ENCODE measurements at places on chromosomes 12 and 14.

- H3K36me3 ChIP-seq = no peaks in the 10 kb centered on the region
- H3K4me3 ChIP-seq = no peak overlapping the region
- DNase-seq = no peak
- H3K27me3 ChIP-seq = peaks cover 3% of the 10 kb centered on the region
- no peaks in the 10 kb centered on the region for H3K4me1 ChIP-seq
Measured at GRCh38 chr12:79973801-79974200, 38.9 kb upstream of the PPP1R12A start.

GRCh38 chr12:111767362-111768158 lies 827 bp downstream of the ALDH2 start:
- no peaks in the 10 kb centered on the region for H3K27me3 ChIP-seq
- H3K36me3 ChIP-seq = no peaks in the 10 kb centered on the region
- DNase-seq = no peak
- peak overlapping the region; percentile 66 for H3K4me3 ChIP-seq
- H3K27ac ChIP-seq = peak overlapping the region; percentile 32

- no peak for DNase-seq
- peaks cover 6% of the 10 kb centered on the region for H3K27me3 ChIP-seq
- no peaks in the 10 kb centered on the region for H3K36me3 ChIP-seq
- no peak overlapping the region for H3K4me3 ChIP-seq
Measured at GRCh38 chr12:108204117-108204987, 75.3 kb downstream of the WSCD2 start.

DNA sequence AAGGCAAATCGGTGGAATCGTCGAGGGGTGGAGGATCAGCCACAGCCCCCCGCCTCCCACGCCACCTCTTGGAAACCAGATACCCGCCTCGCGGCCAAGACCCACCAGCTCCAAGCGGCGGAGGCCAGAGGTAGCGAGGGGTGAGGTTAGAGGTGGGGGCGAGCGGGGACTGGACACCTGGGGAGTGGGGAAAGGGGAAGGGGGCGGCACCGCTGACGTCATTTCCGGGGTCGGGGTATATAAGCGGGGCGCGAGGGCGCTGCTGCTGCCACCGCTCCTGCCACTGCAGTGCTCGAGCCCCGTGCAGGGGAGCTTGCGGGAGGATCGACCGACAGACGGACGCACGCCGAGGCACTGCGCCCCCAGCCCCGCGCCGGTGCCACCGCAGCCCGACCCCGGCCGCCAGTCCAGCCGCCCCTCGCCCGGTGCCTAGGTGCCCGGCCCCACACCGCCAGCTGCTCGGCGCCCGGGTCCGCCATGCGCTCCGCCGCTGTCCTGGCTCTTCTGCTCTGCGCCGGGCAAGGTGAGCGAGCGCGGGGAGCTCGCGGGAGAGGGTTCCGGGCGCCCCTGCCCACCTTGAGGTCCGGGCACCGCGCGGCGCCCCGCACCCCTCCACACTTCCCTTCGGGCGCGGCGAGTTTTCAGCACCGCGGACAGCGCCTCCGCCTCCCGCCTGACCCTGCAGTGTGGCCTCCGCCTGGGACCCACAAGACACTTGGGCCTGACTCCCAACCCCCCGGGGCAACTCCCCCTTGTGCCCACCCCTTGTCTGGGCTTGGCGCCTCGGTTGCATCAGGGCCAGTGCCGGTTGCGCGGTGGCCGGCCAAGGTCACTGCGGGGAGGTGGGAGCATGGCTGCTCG lies at the start of gene CHGA:
TSS of gene CHGA (plus strand) at position 268 of the 861 bp plus-strand sequence. CDS start at position 478, 210 bp downstream.
- no peak within 1 kb of the TSS for H3K4me3 ChIP-seq
- no peak for DNase-seq
- no peak within 1 kb of the TSS for H3K27ac ChIP-seq
- no peaks in the 10 kb centered on the region for H3K4me1 ChIP-seq

DNA sequence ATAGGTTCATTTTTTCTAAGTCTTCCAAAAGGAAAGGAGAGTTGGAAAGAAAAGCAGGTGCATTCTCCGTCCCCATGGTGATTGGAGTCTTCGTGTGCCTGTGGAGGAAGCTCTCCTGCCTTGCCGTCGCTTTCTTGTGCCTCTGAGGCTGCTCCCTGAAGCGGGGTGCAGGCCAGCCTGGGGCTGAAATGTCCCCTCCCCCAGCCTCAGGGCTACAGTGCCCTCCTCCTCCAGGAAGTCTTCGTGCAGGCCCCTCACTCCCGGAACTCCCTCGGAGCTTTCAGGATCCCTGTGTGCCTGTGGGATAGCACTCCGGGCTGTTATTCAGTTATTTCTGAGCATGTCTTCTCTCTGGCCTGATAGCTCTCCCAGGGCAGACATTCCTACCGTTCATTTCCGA lies 569.2 kb downstream of the VRK1 start:
- H3K36me3 ChIP-seq = no peaks in the 10 kb centered on the region
- H3K27ac ChIP-seq = no peak overlapping the region
- no peak overlapping the region for H3K4me3 ChIP-seq
- H3K4me1 ChIP-seq = no peaks in the 10 kb centered on the region
- DNase-seq = no peak
- H3K27me3 ChIP-seq = no peaks in the 10 kb centered on the region

GRCh38 chr12:41277100-41277945 lies 89.2 kb downstream of the PDZRN4 start:
- H3K27me3 ChIP-seq = no peaks in the 10 kb centered on the region
- no peaks in the 10 kb centered on the region for H3K36me3 ChIP-seq
- H3K4me3 ChIP-seq = no peak overlapping the region
- H3K4me1 ChIP-seq = no peaks in the 10 kb centered on the region
- H3K27ac ChIP-seq = no peak overlapping the region

All from Panc1 (cell line).